Islet precursor cell (in vitro differentiated cells): ENCODE measurements at places on chromosomes 1 and 21.
A peak's percentile ranks its signal among the peaks of the same experiment; 100 is the strongest.

DNA sequence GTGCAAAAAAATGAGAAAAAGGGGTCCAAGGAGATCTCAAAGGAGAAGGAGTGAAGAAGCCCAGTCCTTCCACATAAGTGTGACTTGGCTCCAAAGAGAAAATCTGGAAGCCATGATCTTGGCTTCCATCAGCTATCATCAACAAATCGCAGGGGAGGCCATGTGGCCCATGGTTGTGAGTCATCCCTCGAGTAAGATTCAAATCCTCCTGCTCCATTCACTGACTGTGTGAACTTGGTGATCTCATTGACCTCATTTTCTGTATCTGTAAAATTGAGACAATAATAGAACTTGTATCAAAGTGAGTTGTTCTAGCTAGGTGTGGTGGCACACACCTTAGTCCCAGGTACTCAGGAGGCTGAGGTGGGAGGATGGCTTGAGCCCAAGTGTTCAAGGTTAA, 79.1 kb upstream of the OLIG2 start:
- DNase-seq, result no peak

DNA sequence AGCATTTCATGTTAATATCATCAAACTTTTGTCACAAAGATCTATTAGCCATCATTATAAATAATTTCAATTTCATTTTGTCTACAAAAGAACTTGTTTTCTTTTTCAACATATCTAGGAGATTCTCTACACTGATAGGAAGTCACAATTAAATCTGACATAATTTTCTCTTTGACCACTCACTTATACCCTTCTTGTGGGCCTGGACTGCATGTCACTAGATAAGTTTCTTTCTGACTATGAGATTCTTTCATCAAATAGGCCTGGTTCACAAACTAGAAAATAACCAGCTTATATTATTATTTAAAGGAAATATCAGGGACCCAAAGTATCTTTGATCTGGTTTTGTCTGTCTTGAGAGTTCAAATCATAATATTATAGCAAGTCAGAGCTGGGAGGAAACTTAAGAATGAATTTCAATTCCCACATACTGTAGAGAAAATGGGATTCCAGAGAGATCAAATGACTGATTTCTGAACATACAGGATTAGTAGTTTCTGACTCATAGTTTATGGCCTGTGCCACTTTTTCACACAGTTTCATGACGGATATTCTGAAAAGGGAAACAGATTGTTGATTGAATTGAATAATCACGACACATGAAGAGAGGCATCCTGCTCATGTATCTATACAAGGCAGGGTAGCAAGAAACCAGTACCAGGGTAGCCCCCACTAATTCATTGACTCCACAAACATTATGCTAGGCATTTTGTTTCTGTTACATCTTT, 355.8 kb downstream of the GPATCH2 start:
- DNase-seq, result no peak

DNA sequence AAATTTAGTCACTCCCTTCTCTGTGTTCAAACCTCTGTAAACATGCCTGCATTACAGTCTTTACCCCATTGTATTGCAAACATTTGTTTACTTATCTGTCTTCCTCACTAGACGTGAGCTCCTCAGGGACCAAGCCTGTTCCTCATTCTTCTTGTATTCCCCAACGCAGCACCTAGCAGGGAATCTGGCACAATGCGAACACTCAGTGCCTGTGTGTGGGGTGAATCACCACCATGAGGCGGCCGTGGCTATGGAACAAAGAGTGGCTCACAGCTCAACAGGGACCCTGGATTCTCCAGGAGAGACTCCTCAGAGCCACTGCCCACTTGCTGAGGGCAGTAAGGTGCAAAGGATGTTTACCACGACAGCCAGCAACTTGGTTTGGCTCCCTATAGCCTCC, 95.9 kb downstream of the DDX20 start:
- peak; percentile 65 for DNase-seq

- DNase-seq, result no peak
These were observed 251.3 kb upstream of the FGGY start for GRCh38 chr1:59045636-59046035.

GRCh38 chr1:31548534-31548906, 27.8 kb upstream of the TINAGL1 start:
- DNase-seq, result peak; percentile 78

DNA sequence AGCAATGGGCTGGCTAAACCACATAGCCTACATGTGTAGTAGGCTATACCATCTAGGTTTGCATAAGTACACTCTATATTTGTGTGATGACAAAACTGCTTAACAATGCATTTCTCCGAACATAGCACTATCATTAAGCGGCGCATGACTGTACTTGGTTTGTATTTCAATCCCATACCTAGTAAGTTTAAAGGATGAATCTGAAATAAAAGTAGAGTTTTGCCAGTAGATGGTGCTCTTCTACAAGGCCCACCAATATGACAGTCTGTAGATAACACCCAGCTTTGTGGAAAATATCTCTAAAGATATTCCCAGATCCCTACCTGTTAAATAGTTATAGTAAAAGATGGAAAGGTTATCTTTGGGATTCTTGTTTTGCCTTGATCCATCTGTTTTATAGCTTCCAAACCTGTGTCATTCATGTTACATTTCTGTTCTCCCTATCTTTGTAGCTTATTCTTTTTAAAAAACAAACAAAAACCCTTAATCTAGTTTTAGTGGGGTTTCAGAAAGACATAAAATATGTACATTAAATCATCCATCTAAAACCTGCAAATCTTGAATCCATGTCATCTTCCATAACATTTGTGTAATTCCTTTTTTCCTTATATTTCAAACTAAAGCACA, 33.9 kb upstream of the ASPM start:
- no peak for DNase-seq

GRCh38 chr1:161491472-161491871, 13.8 kb upstream of the FCGR2A start:
- DNase-seq, result no peak

GRCh38 chr1:189637041-189637440, 840.6 kb downstream of the BRINP3 start:
- no peak for DNase-seq

- DNase-seq, result no peak
These were observed 128.6 kb upstream of the HOOK1 start for GRCh38 chr1:59686170-59686569.

DNA sequence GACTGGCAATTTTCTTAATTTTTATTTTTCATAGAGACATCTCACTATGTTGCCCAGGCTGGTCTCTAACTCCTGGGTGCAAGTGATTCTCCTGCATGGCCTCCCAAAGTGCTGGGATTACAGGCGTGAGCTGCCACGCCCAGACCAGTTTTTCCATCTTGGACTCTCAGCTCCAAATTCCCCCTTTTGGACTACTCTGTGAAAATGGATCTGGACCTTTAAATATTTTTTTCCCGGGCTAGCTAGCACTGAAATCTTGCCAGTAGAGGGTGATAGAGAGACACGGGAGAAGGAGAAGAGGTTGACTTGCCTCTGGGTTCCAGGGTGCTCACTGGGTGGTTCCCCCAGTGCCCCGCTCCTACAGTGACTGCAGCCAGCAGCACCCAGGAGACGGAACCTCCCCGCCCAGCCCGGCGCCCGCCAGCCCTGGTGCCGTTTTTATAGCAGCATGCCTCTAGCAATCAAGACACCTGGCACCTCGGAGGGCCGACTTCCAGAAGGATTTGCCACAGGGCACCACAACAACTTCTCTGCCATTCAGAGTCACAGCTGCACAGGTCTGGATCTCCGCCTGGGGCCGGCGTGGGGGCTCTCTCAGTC, 34.7 kb upstream of the SCCPDH start:
- DNase-seq, result peak; percentile 75

- peak; percentile 67 for DNase-seq
These were observed 22.8 kb upstream of the STRIP1 start for GRCh38 chr1:110011527-110012041.

- peak; percentile 32 for DNase-seq
These were observed 9.1 kb downstream of the CDKN2C start for GRCh38 chr1:50978852-50979781.

DNA sequence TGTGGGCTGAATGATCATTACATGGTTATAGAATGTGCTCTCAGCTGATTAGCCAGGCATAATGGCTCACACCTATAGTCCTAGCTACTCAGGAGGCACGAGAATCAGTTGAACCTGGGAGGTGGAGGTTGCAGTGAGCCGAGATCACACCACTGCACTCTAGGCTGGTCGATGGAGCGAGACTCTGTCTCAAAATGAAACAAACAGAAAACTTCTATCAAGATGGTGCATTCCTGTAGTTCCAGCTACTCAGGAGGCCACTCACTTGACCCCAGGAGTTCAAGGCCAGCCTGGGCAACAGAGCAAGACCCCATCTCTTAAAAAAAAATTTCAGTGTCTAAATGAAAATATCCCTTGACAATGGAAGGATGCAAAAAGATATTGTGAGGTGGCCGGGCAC, 10.9 kb downstream of the TIMM17A start:
- DNase-seq, result no peak

- peak; percentile 29 for DNase-seq
These were observed 81.5 kb downstream of the CAMK2N1 start for GRCh38 chr1:20404466-20404865.

- DNase-seq, result no peak
These were observed 160.0 kb downstream of the PDE4B start for GRCh38 chr1:65952696-65953095.

DNA sequence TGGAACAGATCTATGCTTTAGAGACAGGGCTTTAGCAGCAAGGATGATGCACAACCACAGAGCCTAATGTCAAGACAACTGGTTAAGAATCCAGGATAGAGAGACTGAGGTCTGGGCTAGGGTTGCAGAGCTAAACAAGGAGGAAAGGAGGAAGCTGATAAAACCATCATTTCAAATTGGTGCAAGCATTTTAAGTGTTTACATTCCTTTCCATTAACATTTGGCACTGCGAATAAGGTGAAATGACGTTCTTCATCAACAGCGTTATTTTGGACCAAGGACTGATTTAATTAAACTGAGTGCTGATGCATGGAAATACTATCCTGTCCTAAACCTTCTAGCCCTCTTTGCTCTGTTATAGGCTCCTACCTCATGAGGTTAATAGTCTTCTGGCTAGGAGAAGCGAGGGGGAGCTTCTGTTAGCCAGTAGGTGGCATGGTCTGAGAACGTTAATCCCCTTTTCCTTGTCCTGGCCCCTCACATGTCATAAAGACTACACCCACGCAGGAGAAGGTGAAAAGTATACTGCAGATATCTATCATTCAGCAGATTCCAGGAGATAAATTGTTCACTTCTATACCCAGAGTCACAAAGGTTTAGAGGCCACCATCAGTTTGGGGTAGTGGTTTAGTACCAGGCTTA, 7.6 kb upstream of the C1orf21 start:
- no peak for DNase-seq

GRCh38 chr1:88802950-88803349, 88.4 kb downstream of the GTF2B start:
- no peak for DNase-seq

GRCh38 chr21:45351061-45351460, 53.9 kb upstream of the COL18A1 start:
- peak; percentile 51 for DNase-seq

DNA sequence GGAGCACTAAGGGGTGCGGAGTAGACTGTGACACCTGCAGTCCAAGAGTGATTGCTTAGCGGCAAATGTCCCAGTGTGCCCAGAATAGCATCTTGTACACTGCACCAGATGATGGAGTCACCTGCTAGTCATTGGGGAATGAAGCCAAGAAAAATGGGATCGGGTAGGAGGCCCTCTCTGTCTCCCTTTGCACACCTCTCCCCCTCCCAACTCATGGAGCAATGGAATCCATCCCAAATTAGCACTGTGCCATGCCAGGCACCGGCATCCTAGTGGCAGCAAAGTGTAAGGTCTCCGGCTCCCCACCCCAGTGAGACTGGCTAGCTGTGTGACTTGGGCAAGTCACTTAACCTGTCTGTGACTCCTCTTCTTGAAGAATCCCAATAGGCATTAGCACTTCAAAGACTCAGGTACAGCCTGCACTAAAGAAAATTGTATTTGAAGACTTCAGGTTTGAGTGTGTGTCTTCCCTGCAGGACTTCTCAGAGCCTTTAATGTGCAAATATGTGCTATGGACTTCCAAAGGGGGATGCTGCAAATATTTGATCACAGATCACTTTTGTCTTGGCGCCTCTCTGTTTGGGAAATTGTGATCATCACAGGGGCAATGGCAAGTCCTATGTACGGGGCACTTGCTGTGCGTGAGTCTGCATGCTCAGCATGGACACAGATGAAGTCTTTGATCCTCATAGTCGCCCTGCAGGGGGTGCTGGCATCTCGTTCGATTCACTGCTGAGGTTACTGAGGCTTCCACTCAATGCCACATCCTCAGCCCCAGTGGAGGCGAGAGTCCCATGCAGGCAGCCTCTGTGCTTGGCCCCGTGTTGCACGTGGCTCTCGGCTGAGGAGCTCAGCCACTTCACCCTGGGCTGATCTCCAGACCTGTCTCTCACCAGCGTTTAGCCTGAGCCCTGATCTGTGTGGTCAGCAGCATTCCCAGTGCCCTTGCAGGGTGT, 272.9 kb upstream of the C1orf174 start:
- peak; percentile 55 for DNase-seq

DNA sequence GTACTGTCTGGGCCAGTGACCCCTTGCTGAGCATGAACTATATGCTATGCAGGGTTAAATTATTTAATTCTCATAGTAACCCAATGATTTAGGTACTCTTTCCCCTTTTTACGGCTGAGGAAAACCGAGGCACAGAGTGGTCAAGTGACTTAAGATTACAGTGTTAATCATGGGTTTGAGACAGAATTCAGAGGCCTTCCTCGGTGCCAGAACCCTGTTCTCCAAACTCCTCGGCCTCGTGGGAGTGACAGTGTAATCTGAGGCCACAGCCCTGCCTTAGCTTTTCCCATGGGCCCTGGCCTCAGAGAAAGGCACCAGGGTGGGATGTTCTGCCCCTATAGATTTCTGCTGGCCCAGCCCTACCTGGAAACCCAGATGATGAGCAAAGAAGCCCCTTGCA, 86.4 kb upstream of the ZNF648 start:
- DNase-seq, result no peak

- no peak for DNase-seq
These were observed 14.9 kb upstream of the KCNK1 start for GRCh38 chr1:233598891-233599541.

GRCh38 chr1:106688446-106688845, 368.0 kb upstream of the PRMT6 start:
- DNase-seq, result no peak

- DNase-seq, result no peak
These were observed 31.6 kb upstream of the NUF2 start for GRCh38 chr1:163290025-163290640.

DNA sequence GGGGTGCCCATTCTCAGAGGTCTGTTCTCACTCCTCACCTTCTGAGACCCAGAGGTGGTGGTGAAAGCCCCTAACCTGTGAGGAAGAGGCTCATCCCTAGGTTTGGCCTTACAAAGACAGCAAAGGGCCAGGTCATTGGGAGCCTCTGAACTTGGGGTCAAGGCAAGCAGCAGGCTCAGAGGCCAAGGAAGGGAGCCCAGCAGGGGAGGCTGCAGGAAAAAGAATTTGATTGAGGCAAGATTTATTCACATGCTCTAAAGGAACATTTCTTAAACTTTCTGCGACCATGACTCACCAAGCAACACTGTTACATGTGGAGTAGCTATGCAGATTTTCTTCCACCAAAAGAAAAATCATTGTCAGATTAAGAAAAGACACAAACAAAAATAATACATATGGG, 132.5 kb upstream of the SYT6 start:
- DNase-seq, result no peak
